ENCODE measurements at places on chromosomes 2 and 18. TPM values are rescaled to one million over a fixed set of nuclear protein-coding genes. Genes with fewer than 3 reads are reported as not detected.

GPR39 gene
- total RNA-seq, result 0.25 TPM

FLACC1 gene
- total RNA-seq, result 1.0 TPM

CYRIA gene
- total RNA-seq, result 10.2 TPM

UGT1A1 gene
- total RNA-seq, result not detected

POTEJ gene
- not detected for total RNA-seq

ZNF396 gene
- total RNA-seq, result 3.6 TPM

ZSWIM2 gene
- not detected for total RNA-seq

ABHD3 gene
- 21.1 TPM for total RNA-seq

AGXT gene
- not detected for total RNA-seq

TPO gene
- not detected for total RNA-seq

TLX2 gene
- total RNA-seq, result not detected

COL4A4 gene
- 0.16 TPM for total RNA-seq

GRHL1 gene
- 2.0 TPM for total RNA-seq

LYG1 gene
- total RNA-seq, result 1.9 TPM

CRYGC gene
- not detected for total RNA-seq

SLC20A1 gene
- 116 TPM for total RNA-seq

DUSP11 gene
- 18.2 TPM for total RNA-seq

CCDC102B gene
- 6.5 TPM for total RNA-seq

MYL12B gene
- 89.6 TPM for total RNA-seq

PMAIP1 gene
- 4.6 TPM for total RNA-seq

SMYD1 gene
- not detected for total RNA-seq

ANKRD23 gene
- 9.3 TPM for total RNA-seq

AQP4 gene
- total RNA-seq, result not detected

ARHGAP25 gene
- total RNA-seq, result 3.0 TPM

FBXO15 gene
- total RNA-seq, result 2.7 TPM

DOK6 gene
- total RNA-seq, result 4.0 TPM

SP9 gene
- total RNA-seq, result 1.9 TPM

MTX2 gene
- 25.6 TPM for total RNA-seq

REG3A gene
- total RNA-seq, result not detected

STK39 gene
- 26.5 TPM for total RNA-seq

NYAP2 gene
- total RNA-seq, result 0.36 TPM

STAT4 gene
- total RNA-seq, result 1.0 TPM

CNOT9 gene
- total RNA-seq, result 93.5 TPM

MRO gene
- total RNA-seq, result 0.23 TPM

IKZF2 gene
- total RNA-seq, result 7.6 TPM

SPIRE1 gene
- 34.9 TPM for total RNA-seq

IL1A gene
- total RNA-seq, result not detected

CCDC74B gene
- total RNA-seq, result 13.9 TPM

MC5R gene
- not detected for total RNA-seq

G6PC2 gene
- not detected for total RNA-seq

CNTNAP5 gene
- 1.1 TPM for total RNA-seq

MLPH gene
- total RNA-seq, result not detected

PSMG2 gene
- total RNA-seq, result 69.0 TPM

PPP1R1C gene
- 1.7 TPM for total RNA-seq

AOX1 gene
- total RNA-seq, result 2.8 TPM

SMC6 gene
- 38.2 TPM for total RNA-seq

SLC35G4 gene
- total RNA-seq, result not detected

EXOC6B gene
- total RNA-seq, result 28.2 TPM

NEU4 gene
- 0.14 TPM for total RNA-seq

FABP1 gene
- not detected for total RNA-seq

PLCL1 gene
- 0.32 TPM for total RNA-seq

LRP2 gene
- 27.5 TPM for total RNA-seq

C2orf66 gene
- total RNA-seq, result 0.23 TPM

ST8SIA3 gene
- total RNA-seq, result 3.1 TPM

SCYGR8 gene
- total RNA-seq, result not detected

LRP1B gene
- total RNA-seq, result 1.5 TPM

NCKAP5 gene
- 27.9 TPM for total RNA-seq

ALK gene
- total RNA-seq, result 2.1 TPM

SPEG gene
- 13.4 TPM for total RNA-seq

FOXI3 gene
- 0.12 TPM for total RNA-seq

Measured in neural crest cell (in vitro differentiated cells).